ENCODE measurements at places on chromosomes 6 and 20. TPM values are rescaled to one million over a fixed set of nuclear protein-coding genes. Genes with fewer than 3 reads are reported as not detected.

The ZC2HC1B gene
- polyA plus RNA-seq: not detected

DNA sequence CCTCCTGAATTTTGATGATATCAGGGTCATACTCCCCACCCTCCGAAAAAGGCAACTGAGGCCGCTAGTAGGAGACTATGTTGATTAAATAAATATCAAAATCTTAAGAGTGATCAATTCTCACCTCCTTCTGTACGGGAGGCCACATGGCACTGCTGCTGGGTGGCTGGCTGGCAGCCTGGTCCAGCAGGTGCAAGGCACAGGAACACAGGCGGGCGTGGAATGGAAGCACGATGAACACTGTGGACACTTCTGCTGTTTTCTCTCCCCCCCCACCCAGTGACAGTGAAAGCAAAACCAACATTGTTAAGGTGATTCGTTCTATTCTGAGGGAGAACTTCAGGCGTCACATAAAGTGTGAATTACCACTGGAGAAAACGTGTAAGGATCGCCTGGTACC is 9.7 kb upstream of the CLDN20 start:
- H3K4me3 ChIP-seq: no peak overlapping the region
- peaks cover 15% of the 10 kb centered on the region for H3K36me3 ChIP-seq
- H3K27me3 ChIP-seq: no peaks in the 10 kb centered on the region
- H3K27ac ChIP-seq: no peak overlapping the region
- no peak for DNase-seq

The SNAI1 gene
- polyA plus RNA-seq: not detected

DNA sequence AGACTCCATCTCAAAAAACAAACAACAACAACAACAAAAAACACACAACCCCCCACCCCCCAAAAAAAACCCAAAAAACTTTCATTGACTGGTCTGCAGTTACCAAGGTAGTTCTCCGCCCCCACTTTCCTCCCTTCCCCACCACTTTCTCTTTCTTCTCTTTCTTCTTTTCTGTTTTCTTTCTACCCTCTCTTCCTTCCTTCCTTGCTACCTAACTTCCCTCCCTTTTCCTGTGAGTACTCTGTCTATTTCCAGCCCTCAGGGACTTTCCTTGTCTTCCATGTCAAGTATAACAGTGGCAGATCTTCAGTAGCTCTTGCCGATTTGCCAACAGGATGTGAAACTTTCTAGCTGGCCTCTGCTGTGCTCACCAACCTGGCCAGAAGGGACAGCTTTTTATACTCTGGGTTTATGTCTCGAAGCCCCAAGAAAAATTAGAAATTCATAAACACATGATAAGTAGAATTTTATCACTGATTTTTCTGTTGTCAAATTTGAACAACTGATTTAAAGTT is 399.5 kb downstream of the QKI start:
- H3K27me3 ChIP-seq: no peaks in the 10 kb centered on the region
- peak overlapping the region; percentile 50 for H3K4me3 ChIP-seq
- H3K27ac ChIP-seq: peak overlapping the region; percentile 77
- no peak for DNase-seq
- peaks cover 16% of the 10 kb centered on the region for H3K4me1 ChIP-seq

The SERPINB1 gene
- polyA plus RNA-seq: 107 TPM

The SMLR1 gene
- polyA plus RNA-seq: not detected

GRCh38 chr6:151119823-151120524 is 119.8 kb upstream of the AKAP12 start:
- H3K4me3 ChIP-seq: no peak overlapping the region
- H3K4me1 ChIP-seq: no peaks in the 10 kb centered on the region
- no peak for DNase-seq
- peak overlapping the region; percentile 28 for H3K27ac ChIP-seq
- H3K27me3 ChIP-seq: no peaks in the 10 kb centered on the region

- no peak overlapping the region for H3K4me3 ChIP-seq
- no peak for DNase-seq
- H3K27me3 ChIP-seq: no peaks in the 10 kb centered on the region
- H3K27ac ChIP-seq: no peak overlapping the region
- no peaks in the 10 kb centered on the region for H3K4me1 ChIP-seq
Observed at GRCh38 chr6:101730954-101731353, 337.4 kb downstream of the GRIK2 start.

DNA sequence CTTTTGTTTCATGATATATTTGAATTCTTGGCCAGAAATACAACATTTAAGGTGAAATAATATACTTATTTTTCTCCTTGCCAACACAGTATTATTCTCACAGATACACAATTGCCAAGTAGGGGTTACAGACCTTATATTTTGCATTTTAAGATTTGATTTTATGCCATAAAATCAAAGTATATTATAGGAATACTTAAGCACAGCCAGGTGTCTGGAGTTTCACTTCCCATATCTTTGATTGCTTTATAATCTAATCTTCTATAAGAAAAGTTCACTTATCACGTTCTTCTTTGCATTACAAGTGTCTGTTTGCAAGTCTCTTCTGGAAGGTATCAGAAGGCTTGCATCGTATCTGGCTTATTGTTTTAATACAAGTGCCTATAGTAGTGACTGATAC is 327.7 kb upstream of the MANEA start:
- no peaks in the 10 kb centered on the region for H3K27me3 ChIP-seq
- H3K4me1 ChIP-seq: no peaks in the 10 kb centered on the region
- no peaks in the 10 kb centered on the region for H3K36me3 ChIP-seq

DNA sequence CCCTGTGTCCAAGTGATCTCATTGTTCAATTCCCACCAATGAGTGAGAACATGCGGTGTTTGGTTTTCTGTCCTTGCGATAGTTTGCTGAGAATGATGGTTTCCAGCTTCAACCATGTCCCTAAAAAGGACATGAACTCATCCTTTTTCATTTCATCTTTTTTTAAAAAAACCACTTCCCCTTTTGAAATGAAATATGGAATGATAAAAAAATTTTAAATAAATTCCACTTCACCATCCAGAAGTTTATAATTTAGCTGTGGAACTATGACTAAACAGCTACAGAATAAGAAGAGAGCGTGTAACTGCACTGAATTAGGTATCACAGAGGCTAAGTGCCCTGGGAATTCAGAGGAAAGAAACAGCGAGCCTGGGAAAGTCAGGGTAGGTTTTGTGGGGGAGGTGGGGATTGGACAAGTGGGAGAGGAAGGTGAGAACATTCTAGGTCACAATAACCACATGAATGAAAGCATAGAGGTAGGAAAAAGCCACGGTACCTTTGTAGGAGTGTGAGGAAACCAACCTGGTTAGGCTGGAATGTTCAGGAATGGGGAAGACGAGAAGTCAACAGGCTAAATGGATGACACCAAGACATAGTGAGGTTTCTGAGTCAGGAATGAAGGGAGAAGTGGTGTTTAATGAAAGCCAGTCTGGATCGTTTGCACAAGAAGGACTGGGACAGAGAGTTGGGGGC is 11.0 kb downstream of the TRIM10 start:
- no peak for DNase-seq
- no peak overlapping the region for H3K4me3 ChIP-seq
- H3K36me3 ChIP-seq: no peaks in the 10 kb centered on the region
- H3K27ac ChIP-seq: no peak overlapping the region
- peaks cover 72% of the 10 kb centered on the region for H3K27me3 ChIP-seq

- H3K36me3 ChIP-seq: no peaks in the 10 kb centered on the region
- H3K27ac ChIP-seq: no peak overlapping the region
- peaks cover 4% of the 10 kb centered on the region for H3K4me1 ChIP-seq
- H3K27me3 ChIP-seq: no peaks in the 10 kb centered on the region
- H3K4me3 ChIP-seq: no peak overlapping the region
Observed at GRCh38 chr6:73538116-73538779, 17.4 kb upstream of the EEF1A1 start.

DNA sequence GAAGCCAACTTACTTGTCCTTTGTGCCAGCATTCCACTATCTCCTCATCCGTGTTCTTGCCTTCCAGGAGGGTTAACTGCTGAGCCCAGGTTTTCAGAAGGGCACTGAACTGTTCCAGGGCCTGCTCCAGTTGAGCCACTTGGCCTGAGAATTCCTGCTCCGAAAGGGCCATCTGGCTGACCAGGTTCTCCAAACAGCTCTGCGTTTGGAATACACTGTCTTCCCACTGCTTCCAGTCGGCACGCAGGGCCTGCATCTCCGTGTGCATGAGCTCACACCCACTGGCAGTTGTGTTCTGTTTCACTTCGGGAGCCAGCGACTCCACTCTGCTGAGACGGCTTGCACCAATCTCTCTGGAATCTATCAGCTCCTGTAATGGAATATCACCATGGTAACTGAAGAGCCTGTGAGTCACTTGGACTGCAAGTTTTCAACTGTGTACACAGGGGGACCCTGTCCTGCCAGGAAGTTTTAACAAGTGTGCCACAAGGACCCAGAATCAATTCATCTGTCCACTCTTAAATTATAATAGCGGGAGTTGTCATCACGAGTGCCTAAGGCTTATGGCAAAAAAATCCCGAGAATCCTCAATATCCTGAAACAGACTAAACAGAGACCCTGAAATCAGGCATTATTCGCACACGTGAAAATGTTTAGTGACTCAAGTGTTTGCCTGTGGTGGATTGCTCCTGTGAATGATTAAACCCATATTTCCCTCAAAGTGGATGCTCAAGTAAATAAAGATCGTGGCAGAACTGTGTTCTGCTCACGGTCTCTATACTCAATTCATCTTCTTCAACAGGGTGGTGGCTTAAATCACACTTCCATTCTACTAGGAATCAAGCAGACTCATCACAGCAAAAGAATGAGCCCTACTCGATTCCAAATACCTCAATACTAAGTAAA is 255.9 kb downstream of the SYNE1 start:
- no peaks in the 10 kb centered on the region for H3K36me3 ChIP-seq
- H3K27me3 ChIP-seq: peaks cover 26% of the 10 kb centered on the region
- no peaks in the 10 kb centered on the region for H3K4me1 ChIP-seq
- no peak overlapping the region for H3K4me3 ChIP-seq

DNA sequence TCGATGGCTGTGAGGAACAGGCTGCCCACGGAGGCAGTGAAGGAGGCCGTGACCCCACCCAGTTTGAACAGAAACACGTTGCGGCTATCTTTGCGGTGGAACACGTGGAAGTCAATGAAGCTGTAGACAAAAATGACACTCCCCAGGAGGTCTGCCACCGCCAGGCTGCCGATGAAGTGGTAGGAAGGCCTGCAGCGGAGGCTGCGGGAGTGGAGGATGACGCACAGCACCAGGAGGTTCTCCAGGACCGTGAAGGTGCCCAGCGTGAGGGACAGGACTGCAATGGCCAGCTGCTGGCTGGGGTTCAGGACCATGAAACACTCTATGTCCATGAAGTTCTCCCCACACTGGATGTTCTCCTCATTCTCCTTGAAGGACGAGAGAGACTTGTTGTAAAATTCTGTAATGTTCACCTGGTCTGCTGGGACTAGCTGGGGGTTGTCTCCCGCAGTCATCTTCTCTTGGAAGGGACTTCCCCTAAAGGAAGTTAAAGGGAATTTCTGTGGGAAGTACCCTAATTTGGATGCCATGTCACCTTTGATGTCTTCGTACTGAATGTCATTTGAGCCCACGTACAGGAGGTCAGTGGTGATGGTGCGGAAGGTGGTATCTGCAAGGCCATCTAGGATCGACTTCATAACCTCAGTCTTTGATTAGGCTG is 21.4 kb downstream of the CNR1 start:
- H3K27ac ChIP-seq: peak overlapping the region; percentile 92
- no peaks in the 10 kb centered on the region for H3K36me3 ChIP-seq
- H3K27me3 ChIP-seq: peaks cover 8% of the 10 kb centered on the region
- DNase-seq: no peak
- H3K4me3 ChIP-seq: no peak overlapping the region

DNA sequence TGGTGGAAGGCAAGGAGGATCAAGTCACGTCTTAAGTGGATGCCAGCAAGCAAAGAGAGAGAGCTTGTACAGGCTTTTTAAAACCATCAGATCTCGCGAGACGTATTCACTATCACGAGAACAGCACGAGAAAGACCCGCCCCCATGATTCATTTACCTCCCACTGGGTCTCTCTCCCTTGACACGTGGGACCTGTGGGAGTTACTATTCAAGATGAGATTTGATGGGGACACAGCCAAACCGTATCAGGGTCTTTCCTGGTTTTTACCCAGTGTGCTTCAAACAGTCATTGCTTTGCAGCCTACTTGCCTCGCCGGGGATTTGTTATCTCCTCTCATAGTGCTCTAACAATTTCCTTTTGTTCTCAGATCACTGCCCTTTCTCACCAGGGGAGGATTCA is 108.2 kb downstream of the UST start:
- DNase-seq: no peak
- no peak overlapping the region for H3K4me3 ChIP-seq
- H3K36me3 ChIP-seq: no peaks in the 10 kb centered on the region
- H3K27me3 ChIP-seq: no peaks in the 10 kb centered on the region

DNA sequence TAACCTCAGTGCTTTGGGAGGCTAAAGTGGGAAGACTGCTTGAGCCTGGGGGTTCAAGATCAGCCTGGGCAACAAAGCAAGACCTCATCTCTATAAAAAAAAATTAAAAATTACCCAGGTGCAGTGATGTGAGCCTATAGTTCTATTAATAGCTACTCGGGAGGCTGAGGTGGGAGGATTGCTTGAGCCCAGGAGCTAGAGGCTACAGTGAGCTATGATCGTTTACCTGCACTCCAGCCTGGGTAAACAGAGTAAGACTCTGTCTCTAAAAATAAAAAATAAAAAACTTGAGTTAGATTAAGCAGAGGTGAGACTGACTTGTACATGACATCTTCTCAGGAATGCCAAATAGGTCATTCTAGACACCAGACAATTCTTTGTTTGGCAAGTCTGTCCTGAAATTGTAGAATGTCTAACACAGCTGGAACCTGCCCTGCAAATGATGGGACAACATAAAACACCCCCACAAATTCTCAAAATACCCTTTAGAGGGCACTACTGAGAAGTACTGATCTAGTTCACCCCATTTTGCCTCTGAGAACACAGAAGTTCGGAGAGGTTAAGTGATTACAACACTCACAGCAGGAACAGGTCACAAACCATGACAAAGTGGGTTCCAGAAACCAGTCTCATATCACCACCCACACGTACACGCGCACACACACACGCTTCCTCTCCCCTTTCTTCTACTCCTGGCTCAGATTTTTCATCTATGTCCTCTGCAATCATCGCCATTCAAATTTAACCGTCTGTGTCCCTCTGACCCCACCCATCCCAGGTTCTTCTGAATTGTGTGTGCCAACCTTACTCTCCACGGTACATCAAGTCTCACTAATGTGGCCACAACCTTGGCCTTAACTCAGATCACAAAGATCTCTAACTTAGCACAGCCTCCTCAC is 38.3 kb downstream of the ARHGAP18 start:
- no peaks in the 10 kb centered on the region for H3K27me3 ChIP-seq
- H3K27ac ChIP-seq: peak overlapping the region; percentile 13
- no peaks in the 10 kb centered on the region for H3K36me3 ChIP-seq
- peak overlapping the region; percentile 31 for H3K4me3 ChIP-seq

The PRSS16 gene
- not detected for polyA plus RNA-seq

- no peaks in the 10 kb centered on the region for H3K4me1 ChIP-seq
- no peak overlapping the region for H3K4me3 ChIP-seq
- H3K36me3 ChIP-seq: no peaks in the 10 kb centered on the region
Observed at GRCh38 chr6:121652223-121652622, 216.8 kb downstream of the GJA1 start.

The UBD gene
- not detected for polyA plus RNA-seq

The FERMT1 gene
- polyA plus RNA-seq: not detected

The TTK gene
- polyA plus RNA-seq: 1.2 TPM

All from naive B cell (primary cell).